EH (cell line): ENCODE measurements at places on chromosomes 5 and 9.

GRCh38 chr5:42676362-42676761 lies 80.3 kb upstream of the CCDC152 start:
- DNase-seq, result no peak

DNA sequence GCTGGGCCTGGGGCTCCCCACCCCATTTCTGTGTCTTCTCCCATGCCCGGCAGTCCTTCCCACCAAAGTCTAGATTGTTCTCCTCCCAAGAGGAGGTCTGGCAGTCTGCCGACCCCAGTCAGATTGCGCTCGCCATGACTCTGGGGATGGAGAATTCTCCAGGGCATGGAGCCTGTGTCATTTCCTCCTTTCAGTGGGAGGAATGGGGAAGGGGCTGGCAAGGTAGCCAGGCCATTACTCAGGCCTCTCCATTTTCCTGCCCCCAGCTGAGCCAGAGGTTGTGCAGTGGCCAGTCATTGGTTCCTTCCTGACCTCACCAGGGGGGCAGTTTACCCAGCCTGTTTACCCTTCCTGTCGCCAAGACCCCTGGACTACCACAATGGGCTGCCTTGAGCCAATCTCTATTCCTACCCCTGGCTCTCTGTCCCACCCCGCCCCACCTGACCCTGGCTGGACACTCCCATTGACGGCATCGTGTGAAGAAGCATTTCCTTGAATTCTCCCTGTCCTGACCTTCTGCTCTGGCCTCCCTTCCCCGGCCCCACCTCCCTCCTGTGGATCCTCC lies 628 bp downstream of the SYNPO start:
- DNase-seq, result peak; percentile 86

DNA sequence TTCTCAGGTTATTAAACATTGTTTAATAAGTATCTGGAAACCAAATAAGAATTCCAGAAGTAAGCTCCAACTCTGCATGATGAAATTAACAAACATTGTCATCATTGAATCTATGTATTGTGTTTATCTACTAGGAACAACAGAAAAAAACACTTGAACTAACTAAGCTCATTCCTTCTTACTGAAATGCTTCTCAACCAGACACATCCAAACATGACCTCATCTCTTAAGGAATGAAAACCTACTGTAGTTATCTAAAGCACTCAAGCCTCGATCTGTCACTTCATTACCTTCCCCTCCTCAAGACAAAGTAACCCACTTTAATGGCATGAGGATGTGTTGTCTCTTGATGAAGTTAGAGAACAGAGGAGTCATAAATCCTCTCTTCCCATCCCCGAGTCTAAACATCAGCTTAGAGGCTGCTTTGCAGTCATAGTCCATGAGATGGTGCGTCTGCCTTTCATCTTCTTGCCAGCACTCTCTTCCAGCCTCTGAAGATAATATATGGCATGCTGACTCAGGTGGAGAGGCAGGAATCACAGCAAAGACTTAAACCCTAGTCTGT lies 86.5 kb downstream of the CEMIP2 start:
- DNase-seq, result peak; percentile 85

DNA sequence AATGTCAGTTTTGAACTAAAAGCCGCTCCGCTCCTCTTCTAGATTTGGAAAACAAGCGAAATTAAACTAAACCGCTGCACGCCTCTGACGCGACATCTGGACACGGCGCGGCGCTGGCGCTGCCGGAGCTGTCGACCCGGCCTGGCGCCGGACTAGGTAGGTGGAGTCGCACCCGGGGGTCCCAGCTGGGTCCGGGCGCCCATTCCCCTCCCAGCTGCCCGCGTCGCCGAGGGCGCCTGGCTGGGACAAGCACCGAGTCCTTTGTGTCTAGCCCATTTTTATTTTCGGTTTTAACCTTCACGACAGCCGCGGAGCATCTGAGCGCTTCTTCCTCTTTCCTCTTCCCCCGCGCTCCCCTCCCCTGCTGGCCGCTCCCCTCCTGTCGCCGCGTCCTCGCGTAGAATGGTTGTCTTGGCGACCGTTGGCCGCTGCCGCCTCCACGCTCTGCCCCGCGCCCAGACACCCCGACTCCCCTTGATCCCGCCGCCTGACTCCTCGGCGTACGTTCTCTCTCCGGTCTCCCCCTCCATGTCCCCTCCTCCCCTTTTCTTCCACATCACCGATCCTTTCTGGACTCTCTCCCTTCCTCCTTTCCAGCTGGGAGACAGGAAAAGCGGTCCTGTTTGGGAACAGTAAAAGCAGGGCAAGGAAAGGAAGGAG lies 545 bp downstream of the CDKN2B-AS1 start:
- DNase-seq, result peak; percentile 85

GRCh38 chr5:96317945-96318344 lies 115.1 kb downstream of the PCSK1 start:
- no peak for DNase-seq

DNA sequence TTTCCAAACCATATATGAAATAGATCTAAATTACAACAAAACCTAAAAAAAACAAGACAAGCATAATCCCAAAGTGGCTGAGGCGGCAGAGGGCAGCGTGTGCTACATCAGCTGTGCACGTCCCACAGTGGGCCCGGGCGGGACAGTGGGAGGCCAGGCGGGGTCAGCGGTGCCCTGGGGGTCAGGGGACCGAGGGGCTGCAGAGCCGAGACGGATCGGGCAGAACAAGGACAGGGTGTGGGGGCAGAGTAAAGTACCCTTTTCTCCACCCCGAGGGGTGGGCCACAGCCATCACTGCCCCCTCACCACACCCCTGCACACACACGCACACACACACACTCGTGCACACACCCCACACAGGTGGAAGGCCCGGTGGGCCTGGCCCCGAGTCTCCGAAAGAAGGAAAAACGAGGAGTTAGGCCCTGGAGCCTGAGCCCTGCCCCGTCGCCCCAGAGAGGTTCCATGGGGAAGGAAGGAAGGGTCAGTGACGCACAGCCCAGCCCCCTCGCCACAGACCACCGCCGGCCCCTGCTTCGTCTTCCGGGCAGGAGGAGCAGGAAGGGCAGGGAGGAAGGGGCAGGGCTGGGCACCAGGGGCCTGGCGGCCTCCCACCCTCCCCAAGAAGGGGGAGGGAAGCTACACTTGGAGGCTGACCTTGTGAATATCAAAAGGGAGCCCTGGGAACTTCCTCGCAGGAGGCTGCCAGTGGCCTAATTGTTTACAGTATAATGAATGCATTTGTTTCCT lies 49.6 kb upstream of the UBAC1 start:
- no peak for DNase-seq

DNA sequence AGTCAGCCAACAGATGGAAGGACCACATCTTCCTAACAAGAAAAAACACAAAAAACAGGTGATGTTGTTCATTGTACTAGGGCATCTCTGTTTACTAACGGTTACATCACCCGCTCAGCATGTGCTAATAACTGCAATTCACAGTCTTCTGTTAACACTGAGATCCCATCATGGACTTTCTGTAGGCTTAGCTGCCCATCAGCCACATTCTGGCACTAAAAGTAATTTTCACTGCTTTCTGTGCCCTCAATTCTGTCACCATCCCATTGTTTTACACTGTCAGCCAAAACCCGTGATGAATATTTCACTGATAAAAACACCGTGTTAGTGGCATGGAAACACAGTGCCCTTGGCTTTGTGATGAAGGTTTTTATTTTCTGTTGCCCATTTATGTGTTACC lies 64.6 kb downstream of the CAST start:
- DNase-seq, result no peak

GRCh38 chr9:112531666-112532282 lies 45.1 kb downstream of the KIAA1958 start:
- DNase-seq, result peak; percentile 75

GRCh38 chr9:82495884-82496777 lies 507.6 kb downstream of the SPATA31D1 start:
- DNase-seq, result no peak

GRCh38 chr9:100282388-100282719 lies 70.4 kb downstream of the TEX10 start:
- no peak for DNase-seq

DNA sequence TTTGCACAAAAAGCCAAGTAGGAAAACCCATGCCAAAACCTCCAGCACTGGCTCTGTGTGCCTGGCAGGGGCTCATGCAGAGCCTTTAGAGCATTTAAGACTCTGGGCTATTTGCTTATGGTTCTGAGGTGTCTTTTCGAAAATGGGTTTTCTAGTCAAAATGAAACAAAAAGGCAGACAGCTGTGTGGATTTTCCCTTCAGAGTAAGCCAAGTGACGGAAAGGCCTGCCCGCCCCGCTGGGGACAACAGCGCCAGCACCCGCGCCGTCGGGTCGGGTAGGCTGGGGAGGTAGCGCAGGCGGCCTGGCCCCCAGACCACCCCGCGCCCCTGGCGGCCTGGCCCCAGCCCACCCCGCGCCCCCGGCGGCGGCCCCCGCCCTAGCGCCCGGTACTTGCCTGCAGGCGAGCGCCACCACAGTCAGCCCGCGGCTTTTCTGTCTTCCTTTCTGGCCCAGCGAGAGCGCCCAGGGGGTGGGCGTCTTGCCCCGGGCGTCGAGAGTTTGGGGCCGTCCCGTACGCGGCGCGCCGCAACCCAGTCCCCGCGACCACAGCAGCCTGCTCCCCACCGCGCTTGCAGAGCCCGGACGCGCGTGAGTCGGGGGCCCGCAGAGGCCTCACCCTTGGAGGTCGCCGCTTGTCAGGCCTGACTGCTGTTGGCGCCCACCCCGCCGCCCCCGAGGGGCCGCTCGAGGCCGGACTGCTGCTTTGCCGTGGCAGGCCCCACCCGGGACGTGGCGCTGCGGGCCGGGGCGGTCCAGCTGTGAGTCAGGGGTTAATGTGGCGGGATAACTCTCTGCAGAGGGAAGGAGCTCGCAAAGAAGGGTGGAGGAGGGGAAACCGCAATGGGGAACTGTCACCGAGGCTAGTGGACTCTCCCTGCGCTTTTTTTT lies at the start of gene TICAM2:
TICAM2 (minus strand) TSS at position 779 of the 890 bp plus-strand sequence. CDS start 21,223 bp downstream, outside the sequence.
- peak; percentile 88 for DNase-seq
